ENCODE measurements at places on chromosomes 6 and 20. TPM values are rescaled to one million over a fixed set of nuclear protein-coding genes. Genes with fewer than 3 reads are reported as not detected.

DNA sequence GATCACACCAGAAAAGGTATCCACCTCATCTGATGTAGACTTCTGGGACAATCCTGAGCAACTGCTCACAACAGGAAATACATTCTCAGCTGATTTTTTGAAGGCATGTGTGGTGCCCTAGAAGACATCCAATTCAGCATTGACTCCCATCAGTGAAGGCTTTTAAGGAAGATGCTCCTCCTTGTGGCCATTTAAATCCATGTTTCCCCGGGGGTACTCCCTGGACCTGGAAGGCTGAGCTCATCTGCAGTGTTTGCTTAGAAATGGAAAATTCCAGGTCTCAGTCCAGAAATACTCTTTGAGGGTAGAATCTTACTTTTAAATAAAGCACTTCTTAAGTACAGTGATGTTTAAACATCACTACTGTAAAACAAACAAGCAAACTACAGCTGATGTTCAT is 195.5 kb upstream of the PDE10A start:
- DNase-seq, result no peak

DNA sequence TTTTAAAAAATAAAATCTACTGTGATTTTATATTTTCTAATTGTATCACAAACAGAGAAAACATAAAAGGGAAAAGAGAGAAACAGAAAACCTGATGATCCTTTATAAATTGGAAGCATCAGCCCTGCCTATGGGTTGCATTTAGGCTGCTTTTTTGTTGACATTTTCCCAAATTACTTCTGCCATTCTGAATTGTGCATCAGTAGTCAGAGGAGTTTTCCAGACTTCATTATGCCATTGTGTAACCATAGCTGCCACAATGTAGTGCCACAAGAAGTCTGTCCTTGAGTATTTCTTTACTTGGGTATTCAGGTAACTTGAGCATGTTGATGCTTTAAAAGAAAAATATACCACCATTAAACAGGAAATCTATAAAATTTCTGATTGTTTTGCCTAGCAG is 130.3 kb downstream of the HACE1 start:
- DNase-seq, result no peak

- DNase-seq, result no peak
Observed at GRCh38 chr6:18962361-18962905, 575.3 kb downstream of the RNF144B start.

DNA sequence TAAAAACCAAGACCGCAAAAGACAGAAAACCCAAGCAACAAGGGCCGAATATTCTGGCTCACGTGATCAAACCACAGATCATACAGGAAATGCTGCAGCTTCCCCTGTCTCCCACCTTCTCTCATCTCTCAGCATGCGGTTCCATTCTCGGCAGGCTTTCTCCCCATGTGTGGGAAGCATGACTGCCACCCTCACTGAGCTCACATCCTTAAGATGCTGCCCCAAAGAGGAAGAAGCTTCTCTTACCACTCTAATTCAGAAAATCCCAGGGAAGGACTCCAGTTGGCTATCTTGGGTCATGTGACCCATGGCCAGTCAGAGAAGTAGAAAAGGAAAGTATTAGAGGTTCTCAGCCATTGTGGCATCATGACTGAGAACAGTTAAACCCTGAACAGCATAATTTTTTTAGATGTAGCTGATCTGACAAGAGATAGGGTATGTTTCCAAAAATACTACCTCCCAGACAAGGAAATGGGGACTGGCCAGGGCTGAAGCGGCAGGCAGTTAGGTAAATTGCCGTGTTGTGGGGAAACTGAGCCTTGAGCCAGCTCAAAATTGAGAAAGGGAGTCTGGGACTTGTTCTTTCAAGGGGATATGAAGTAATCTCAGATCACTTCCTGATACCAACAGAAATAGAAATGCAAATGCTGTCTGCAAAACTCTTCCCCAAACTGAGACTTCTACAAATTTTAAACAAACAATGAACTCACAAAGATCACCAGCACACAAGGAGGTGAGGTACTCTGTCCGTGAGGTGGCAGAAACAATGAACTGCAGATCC is 37.1 kb upstream of the GRM4 start:
- no peak for DNase-seq

DNA sequence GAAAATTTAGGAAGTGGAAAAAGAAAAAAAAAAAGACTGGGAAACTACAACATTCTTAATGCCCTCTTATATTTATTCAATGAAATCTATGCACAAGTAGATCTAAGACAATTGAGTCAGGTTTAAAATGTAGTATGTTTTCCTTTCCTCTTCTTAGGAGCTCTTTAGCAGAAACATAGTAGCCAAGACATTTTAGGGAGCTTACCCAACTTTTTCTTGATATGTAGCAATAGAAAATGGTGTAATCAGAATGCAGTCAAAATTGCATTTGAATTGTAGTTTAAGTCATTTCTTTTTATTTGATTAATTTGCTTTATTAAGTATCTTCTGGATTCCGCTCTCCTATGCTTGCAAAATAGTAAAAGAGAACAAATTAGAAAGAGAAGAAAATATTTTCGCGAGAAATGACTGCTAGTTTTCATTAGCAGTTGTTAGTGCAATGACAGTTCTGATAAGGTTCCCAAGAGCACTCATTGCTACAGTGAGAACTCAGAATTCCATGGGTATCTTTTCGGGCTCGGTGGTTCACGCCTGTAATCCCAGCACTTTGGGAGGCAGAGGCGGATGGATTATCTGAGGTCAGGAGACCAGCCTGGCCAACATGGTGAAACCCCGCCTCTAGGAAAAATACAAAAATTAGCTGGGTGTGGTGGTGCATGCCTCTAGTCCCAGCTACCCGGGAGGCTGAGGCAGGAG is 52.2 kb downstream of the JARID2 start:
- no peak for DNase-seq

- DNase-seq, result no peak
Observed at GRCh38 chr6:14217728-14218518, 100.4 kb downstream of the CD83 start.

The PDYN gene
- not detected for total RNA-seq

The SCRT2 gene
- total RNA-seq, result not detected

The PLTP gene
- 70.1 TPM for total RNA-seq

The TPBG gene
- 7.9 TPM for total RNA-seq

The OR5V1 gene
- total RNA-seq, result not detected

Data from MG63 (cell line).